OCI-LY7 (cell line): ENCODE measurements at places on chromosomes 2 and 18. TPM values are rescaled to one million over a fixed set of nuclear protein-coding genes. Genes with fewer than 3 reads are reported as not detected.
A peak's percentile ranks its signal among the peaks of the same experiment; 100 is the strongest.

Gene C2orf78
- not detected in 2 replicates for total RNA-seq

Gene C2orf42
- total RNA-seq: 19.0 and 21.3 TPM in 2 replicates

- DNase-seq: no peak
These were observed 55.9 kb downstream of the TRPM8 start for GRCh38 chr2:233972941-233973575.

GRCh38 chr2:37982147-37982582 is 57.1 kb downstream of the RMDN2 start:
- peak; percentile 70 for DNase-seq

GRCh38 chr2:71940695-71941094 is 207.0 kb downstream of the CYP26B1 start:
- no peak for DNase-seq

GRCh38 chr18:23226930-23227725 is 91.8 kb downstream of the CABLES1 start:
- DNase-seq: no peak

GRCh38 chr2:27307545-27308358 is 493 bp downstream of the UCN start:
- no peak for DNase-seq

DNA sequence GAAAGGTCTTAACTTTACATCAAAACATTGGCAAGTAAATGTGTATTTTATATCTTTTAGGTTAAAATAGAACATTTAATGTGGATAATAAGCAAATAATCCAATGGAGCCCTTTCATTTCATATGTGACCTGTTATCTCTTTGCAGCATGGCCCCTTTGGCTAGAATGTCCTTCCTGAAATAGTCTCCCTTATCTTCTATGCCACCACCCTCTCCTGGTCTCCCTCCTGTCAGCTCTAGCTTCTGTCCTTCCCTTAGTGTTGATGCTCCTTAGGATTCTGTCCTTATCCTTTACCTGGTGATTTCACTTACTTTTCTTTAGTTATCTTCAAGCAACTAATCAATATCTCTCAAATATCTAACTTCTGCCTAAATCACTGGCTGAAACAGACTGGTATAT is 87.1 kb upstream of the TFCP2L1 start:
- no peak for DNase-seq
